GM23338 (cell line): ENCODE measurements at places on chromosomes 12 and 14.

- H3K27me3 ChIP-seq, result no peaks in the 10 kb centered on the region
- no peak for DNase-seq
- H3K4me1 ChIP-seq, result no peaks in the 10 kb centered on the region
- H3K36me3 ChIP-seq, result no peaks in the 10 kb centered on the region
- H3K4me3 ChIP-seq, result no peak overlapping the region
Measured at GRCh38 chr14:32650665-32651064, 288.0 kb upstream of the NPAS3 start.

DNA sequence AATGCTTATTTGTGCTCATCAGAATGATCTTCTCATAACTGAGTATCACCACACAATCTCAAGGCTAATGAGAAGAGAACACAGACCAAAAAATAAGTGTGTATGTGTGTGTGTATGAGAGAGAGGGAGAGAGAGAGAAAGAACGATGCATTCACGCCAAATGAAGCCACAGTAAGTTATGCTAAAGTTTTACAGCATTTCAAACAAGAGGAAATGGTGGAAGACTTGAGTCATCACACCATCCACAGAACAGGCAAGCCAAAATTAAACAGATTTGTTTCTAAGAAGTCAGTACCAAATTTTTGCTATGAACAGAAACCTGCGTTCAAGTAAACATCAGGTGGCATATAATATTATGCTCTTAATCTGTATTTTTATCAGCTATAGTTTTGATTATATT, 141.2 kb downstream of the MED13L start:
- H3K4me3 ChIP-seq, result no peak overlapping the region
- H3K27me3 ChIP-seq, result no peaks in the 10 kb centered on the region
- H3K27ac ChIP-seq, result no peak overlapping the region
- H3K4me1 ChIP-seq, result peaks cover 36% of the 10 kb centered on the region
- no peak for DNase-seq

DNA sequence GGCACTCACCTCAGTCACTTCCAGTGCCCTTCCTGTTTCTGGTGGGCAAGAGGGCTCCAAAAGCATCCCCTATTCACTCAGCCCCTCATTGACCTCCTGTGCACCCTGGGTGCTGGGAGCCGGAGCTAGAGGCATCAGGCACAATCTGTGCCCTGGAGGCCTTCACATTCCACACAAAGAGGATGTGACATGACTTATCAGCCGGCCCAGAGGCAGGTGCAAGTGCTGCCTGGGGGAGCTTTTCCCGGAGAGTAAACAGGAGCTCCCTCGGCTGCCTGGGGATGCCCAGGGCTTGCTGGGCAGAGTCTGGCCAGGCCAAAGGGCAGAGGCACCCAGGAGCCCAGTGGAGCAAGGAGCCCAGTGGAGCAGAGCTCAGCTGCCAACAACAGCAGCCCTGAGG, 64.5 kb downstream of the BCL11B start:
- no peaks in the 10 kb centered on the region for H3K4me1 ChIP-seq
- H3K27me3 ChIP-seq, result no peaks in the 10 kb centered on the region
- no peak overlapping the region for H3K4me3 ChIP-seq
- no peaks in the 10 kb centered on the region for H3K36me3 ChIP-seq

DNA sequence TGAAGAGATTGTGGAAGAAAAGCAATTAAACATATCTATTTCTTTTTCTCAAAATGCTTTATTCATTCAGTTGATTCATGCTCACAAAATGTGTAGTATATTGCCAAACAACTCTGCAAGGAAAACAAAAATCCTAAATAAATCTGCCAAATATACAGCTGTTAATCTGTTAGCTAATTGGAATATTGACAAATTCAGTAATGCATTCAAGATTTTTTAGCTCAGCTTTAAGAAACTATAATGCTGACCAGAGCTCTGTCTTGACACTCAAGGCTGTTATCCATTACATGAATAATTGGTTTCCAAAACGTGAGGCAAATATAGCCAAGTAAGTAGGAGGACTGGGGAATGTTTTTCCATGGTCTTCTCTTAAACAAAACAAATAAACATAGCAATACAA, 146.8 kb downstream of the TMTC2 start:
- no peak for DNase-seq
- peaks cover 5% of the 10 kb centered on the region; the same call in 1 of the 2 replicates for H3K4me1 ChIP-seq
- H3K36me3 ChIP-seq, result no peaks in the 10 kb centered on the region
- no peaks in the 10 kb centered on the region for H3K27me3 ChIP-seq
- no peak overlapping the region for H3K4me3 ChIP-seq
- H3K27ac ChIP-seq, result no peak overlapping the region

GRCh38 chr12:2333491-2334195, 280.9 kb downstream of the CACNA1C start:
- H3K36me3 ChIP-seq, result no peaks in the 10 kb centered on the region
- H3K27me3 ChIP-seq, result no peaks in the 10 kb centered on the region
- H3K27ac ChIP-seq, result no peak overlapping the region
- no peaks in the 10 kb centered on the region for H3K4me1 ChIP-seq
- no peak overlapping the region for H3K4me3 ChIP-seq

- no peak for DNase-seq
- peaks cover 6% of the 10 kb centered on the region; the same call in 1 of the 2 replicates for H3K36me3 ChIP-seq
- no peak overlapping the region for H3K4me3 ChIP-seq
- H3K27ac ChIP-seq, result peak overlapping the region; percentile 18; the same call in 1 of the 2 replicates
Measured at GRCh38 chr12:105171691-105172436, 64.1 kb downstream of the APPL2 start.

DNA sequence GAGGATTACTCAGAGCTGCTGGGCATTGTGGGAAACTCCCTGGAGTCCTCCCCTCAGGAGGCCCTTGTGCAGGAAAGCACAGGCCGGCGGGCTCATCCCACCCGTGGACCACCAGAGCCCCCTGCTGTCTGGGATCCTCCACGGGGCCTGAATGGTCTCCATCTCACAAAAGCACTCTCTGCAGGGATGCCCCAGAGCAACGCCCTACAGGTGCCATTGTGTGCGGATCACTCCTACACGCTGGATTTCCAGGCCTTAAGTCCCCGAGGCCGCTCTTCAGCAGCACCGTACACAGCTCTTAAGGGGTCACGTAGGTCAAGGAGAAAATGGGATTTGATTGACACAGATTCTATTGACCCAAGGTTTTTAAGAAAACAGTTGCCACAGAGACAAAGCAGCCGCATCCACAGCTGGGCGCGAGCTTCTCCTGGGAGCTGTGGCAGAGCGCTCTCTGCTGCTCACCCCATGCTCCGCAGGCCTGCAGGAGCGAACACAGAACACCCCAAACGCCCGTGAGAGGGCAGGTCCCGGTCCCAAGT, 36.7 kb upstream of the RIMBP2 start:
- DNase-seq, result peak; percentile 48
- H3K4me3 ChIP-seq, result no peak overlapping the region
- H3K36me3 ChIP-seq, result no peaks in the 10 kb centered on the region
- H3K27ac ChIP-seq, result no peak overlapping the region

DNA sequence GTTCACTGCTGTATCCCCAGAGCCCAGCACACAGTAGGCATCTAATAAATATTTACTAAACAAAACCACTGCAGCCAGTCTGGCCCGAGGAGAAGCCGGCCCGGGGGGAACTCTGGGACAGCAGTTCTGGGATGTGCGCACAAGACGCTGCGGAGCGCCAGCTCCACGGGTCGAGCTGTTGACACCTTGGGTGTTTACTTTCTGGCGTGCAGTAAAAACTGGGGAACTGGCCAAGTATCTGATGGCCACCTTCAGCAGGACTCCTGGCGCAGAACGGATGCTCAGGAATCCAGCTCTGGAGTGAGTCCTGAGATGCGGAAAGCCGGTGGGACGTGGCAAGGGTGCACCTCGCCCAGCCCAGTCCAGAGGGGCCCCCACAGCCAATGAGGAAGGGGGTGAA, 65.6 kb downstream of the NCOR2 start:
- H3K27ac ChIP-seq, result peak overlapping the region; percentile 96
- H3K27me3 ChIP-seq, result no peaks in the 10 kb centered on the region
- H3K4me3 ChIP-seq, result no peak overlapping the region
- H3K4me1 ChIP-seq, result peaks cover 52% of the 10 kb centered on the region
- no peaks in the 10 kb centered on the region for H3K36me3 ChIP-seq
- DNase-seq, result no peak

- no peak overlapping the region for H3K27ac ChIP-seq
- no peaks in the 10 kb centered on the region; the same call in 1 of the 2 replicates for H3K4me1 ChIP-seq
- H3K36me3 ChIP-seq, result 0 out of 2 replicates have a peak, but pooled peaks cover 2% of the 10 kb centered on the region
Measured at GRCh38 chr12:121232977-121233627, 23.2 kb downstream of the P2RX4 start.

- H3K27ac ChIP-seq, result no peak overlapping the region
- peaks cover 9% of the 10 kb centered on the region; the same call in 1 of the 2 replicates for H3K4me1 ChIP-seq
- no peaks in the 10 kb centered on the region for H3K36me3 ChIP-seq
Measured at GRCh38 chr14:30035361-30035760, 107.7 kb upstream of the PRKD1 start.

DNA sequence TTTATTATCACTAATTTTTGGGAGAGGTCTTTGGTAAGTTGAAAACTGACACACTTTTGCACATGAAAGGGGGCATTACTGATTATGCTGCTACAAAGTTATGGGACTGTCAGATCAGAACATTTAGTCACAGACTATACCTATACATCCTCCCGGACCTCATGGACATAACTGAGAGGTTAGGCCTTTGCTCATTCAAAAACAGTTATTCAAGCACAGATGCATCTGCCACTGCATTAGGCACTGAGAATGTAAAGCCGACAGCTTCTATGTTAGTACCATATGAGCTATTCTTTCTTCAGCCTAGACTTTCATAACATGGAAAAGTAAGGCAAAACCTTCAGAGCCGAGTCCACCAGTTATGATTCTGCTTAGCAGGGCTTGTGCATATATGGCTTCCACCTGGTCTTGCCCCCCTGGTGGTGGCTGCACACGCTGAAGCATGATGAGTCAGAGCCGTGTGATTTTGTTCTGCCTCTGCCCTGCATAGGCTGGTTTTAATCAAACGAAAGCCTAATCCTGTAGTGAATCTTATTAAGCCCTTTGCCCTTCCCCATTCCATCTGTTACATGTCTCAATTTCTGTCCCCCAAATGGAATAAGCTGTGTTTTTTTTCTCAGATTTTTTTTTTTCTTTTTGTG, 21.8 kb upstream of the RNU6-8 start:
- no peaks in the 10 kb centered on the region for H3K36me3 ChIP-seq
- no peak overlapping the region for H3K27ac ChIP-seq
- peak; percentile 30 for DNase-seq
- no peaks in the 10 kb centered on the region for H3K4me1 ChIP-seq
- no peak overlapping the region for H3K4me3 ChIP-seq

- H3K4me1 ChIP-seq, result peaks cover 12% of the 10 kb centered on the region
- 0 out of 2 replicates have a peak overlapping the region, but pooled peaks have one; percentile 22 for H3K4me3 ChIP-seq
- no peaks in the 10 kb centered on the region for H3K27me3 ChIP-seq
- no peaks in the 10 kb centered on the region for H3K36me3 ChIP-seq
Measured at GRCh38 chr12:116425256-116426193, 133.7 kb upstream of the MAP1LC3B2 start.

GRCh38 chr14:64289571-64289970, 4.6 kb downstream of the ESR2 start:
- no peak overlapping the region for H3K27ac ChIP-seq
- 0 out of 2 replicates have a peak, but pooled peaks cover 5% of the 10 kb centered on the region for H3K4me1 ChIP-seq
- DNase-seq, result no peak
- peaks cover 27% of the 10 kb centered on the region for H3K27me3 ChIP-seq
- no peak overlapping the region for H3K4me3 ChIP-seq

DNA sequence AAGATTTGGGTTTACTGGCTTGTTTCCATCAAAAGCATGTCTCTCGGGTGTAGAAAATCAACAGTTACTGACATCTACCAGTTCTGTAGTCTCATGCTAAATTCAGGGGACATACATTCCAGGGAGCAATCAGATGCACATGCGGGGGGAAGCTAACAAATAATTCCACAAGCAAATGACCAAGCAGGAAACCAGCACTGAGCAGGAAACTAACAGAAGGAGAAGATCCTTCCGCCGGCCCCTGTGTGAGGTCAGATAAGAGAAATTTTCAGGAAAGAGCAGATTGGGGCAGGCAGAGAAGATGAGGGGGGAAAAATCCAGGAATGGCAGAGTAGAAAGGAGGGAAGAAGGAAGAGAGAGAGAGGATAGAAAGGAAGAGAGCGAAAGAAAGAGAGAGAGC, 127.6 kb upstream of the TMCC3 start:
- H3K4me3 ChIP-seq, result no peak overlapping the region
- DNase-seq, result no peak
- H3K4me1 ChIP-seq, result peaks cover 2% of the 10 kb centered on the region; the same call in 1 of the 2 replicates
- H3K27ac ChIP-seq, result no peak overlapping the region

- DNase-seq, result no peak
- H3K27ac ChIP-seq, result no peak overlapping the region
- no peaks in the 10 kb centered on the region for H3K36me3 ChIP-seq
- H3K27me3 ChIP-seq, result no peaks in the 10 kb centered on the region
Measured at GRCh38 chr14:61927060-61927459, 164.8 kb downstream of the SNAPC1 start.

GRCh38 chr12:40446385-40446784, 221.6 kb downstream of the LRRK2 start:
- DNase-seq, result peak; percentile 52
- H3K4me1 ChIP-seq, result no peaks in the 10 kb centered on the region
- H3K36me3 ChIP-seq, result no peaks in the 10 kb centered on the region

DNA sequence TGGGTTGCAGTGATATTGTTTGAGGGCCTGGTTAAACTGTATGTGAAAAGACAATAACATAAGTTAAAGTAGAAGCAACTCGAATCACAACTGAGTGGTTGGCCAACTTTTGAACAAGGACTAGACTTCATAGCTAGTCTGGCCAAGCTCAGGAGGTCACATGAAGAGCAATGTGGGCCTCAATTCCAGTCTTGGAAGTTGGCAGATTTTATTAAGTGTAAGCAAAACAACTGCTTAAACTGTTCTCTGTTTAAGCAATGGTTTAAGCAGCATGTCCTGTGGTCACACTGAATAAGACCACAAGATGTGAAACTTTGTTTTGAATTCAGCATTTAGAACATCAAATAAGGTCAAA, 100.4 kb downstream of the TMTC3 start:
- H3K4me1 ChIP-seq, result peaks cover 17% of the 10 kb centered on the region
- DNase-seq, result no peak
- no peak overlapping the region for H3K27ac ChIP-seq
- no peak overlapping the region for H3K4me3 ChIP-seq

DNA sequence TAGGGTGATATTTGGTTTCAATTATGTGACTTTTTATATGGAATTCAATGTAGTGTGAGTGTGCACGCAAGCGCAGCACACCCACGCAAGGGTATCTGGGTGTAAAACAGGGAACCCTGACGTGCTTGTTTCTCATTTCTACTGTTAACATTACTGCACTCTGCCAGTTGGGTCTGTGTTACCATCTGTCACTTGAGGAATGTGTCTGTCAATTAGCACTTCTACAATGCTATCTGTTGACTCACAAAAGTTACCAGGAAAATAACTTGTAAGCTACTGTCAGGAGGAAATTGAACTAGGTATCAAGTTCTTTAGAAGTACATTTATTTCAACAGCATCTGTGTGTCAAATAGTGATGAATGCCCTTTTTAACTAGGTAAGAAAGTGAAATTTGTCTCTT, 695.5 kb upstream of the LRFN5 start:
- H3K27me3 ChIP-seq, result no peaks in the 10 kb centered on the region
- no peak overlapping the region for H3K4me3 ChIP-seq
- no peaks in the 10 kb centered on the region for H3K36me3 ChIP-seq
- H3K27ac ChIP-seq, result no peak overlapping the region
- DNase-seq, result no peak

DNA sequence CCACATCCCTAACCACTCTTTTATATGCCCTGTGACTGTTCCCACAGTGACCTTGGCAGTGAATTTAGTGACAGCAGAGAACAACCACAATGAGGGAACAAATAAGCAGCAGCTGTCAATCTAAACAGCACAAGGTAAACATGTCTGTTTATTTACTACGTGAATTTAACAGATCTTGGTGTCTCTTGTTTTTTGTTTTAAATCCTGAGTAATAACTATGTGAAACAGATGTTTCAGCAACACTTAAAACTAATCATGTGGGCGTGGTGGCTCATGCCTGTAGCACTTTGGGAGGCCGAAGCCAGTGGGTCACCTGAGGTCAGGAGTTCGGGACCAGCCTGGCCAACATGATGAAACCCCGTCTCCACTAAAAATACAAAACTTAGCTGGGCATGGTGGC, 17.0 kb upstream of the CFAP54 start:
- H3K36me3 ChIP-seq, result no peaks in the 10 kb centered on the region
- no peaks in the 10 kb centered on the region for H3K27me3 ChIP-seq
- no peaks in the 10 kb centered on the region for H3K4me1 ChIP-seq
- DNase-seq, result no peak
- H3K27ac ChIP-seq, result no peak overlapping the region
